ENCODE measurements at places on chromosomes 11 and 22. TPM values are rescaled to one million over a fixed set of nuclear protein-coding genes. Genes with fewer than 3 reads are reported as not detected.

DNA sequence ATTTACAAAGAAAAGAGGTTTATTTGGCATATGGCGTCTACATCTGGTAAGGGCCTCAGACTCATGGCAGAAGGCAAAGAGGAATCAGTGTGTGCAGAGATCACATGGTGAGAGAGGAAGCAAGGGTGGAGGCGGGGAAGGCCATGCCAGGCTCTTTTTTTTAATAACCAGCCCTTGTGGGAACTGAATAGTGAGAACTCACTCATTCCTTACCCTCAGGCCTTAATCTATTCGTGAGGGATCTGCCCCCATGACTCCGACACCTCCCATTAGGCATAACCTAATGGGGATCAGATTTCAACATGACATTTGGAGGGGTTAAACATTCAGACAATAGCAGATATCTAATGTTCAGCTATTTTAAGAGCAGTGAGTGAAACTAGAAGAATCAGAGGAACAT is 55.7 kb downstream of the ATM start:
- no peak for DNase-seq

- DNase-seq: no peak
Measured at GRCh38 chr11:28797536-28797935, 689.3 kb downstream of the METTL15 start.

- DNase-seq: no peak
Measured at GRCh38 chr11:64095949-64096348, 60.2 kb downstream of the FLRT1 start.

DNA sequence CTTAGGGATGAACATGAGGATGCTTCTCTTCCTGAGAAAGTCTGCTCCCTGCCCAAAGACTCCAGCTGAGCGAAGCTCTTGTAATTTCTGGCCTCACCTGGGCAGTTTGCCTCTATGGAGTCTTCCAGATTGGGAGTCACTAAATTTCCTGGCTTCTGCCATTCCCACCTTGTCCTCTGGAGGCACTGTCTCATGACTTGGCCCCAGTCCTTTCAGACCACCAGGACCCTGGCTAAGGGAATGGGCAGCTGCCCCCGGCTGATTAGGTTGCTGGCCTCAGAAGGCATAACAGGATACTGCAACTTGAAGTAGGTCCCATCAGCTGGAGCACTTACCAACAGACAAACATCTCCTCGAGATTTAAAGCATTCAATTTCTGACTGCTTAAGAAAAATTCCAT is 128.1 kb upstream of the SPON1 start:
- DNase-seq: no peak

DNA sequence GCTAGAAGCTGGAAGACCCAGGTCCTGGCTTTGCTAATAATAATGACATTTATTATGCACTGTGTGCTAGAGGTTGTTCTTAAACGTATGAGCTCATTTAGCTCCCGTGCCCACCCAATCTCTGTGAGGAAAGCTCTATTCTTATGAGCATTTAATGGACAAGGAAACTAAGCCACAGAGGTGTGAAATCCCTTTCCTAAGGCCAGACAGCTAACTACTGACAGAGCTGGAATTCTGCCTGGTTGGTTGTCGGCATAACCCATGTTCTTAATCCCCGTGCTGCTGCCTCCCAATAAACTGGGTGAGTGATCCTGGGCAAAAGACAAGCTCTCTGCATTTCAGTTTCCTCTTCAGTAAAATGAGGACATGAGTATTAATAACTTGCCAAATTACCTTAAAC is 49.4 kb downstream of the SNX19 start:
- no peak for DNase-seq

Gene FAR1
- total RNA-seq: 99.5 TPM

Gene FIBIN
- total RNA-seq: 1.3 TPM
